ENCODE measurements at places on chromosomes 2 and 18.
A peak's percentile ranks its signal among the peaks of the same experiment; 100 is the strongest.

- peaks cover 83% of the 10 kb centered on the region for H3K4me1 ChIP-seq
- H3K27ac ChIP-seq, result peak overlapping the region; percentile 70
- no peaks in the 10 kb centered on the region for H3K36me3 ChIP-seq
- H3K4me3 ChIP-seq, result no peak overlapping the region
- no peaks in the 10 kb centered on the region for H3K27me3 ChIP-seq
These were observed 124.2 kb downstream of the NFATC1 start for GRCh38 chr18:79519751-79520477.

DNA sequence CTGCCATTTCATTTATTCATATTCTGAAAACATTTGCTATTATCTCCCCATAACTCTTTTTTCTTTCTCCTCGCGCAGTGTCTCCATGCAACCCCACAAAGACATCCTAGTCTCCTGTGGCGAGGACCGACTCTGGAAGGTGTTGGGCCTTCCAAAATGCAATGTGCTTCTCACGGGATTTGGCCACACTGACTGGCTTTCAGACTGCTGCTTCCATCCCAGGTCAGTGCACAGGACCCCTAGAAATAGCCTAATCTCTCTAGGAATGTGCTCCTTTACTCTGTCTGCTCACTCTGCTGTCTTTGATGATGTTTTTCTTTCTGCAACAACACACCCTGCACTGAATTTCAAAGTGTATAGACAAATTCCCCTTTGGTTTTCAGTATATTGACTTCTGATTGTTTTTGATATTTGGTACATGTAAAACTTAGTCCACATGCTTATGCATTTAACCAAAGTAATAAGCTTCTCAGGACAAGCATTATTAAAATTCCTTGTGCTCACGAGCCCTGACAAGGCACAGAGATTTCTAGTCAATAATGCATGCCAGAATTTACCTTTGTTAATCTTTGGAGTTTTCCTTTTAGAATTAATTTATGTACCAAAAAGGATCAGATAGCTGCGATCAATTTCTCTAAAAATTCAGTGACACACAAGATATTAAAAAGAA, 548.3 kb upstream of the VWC2L start:
- no peak overlapping the region for H3K27ac ChIP-seq
- no peaks in the 10 kb centered on the region for H3K27me3 ChIP-seq
- no peaks in the 10 kb centered on the region for H3K4me1 ChIP-seq
- no peak overlapping the region for H3K4me3 ChIP-seq
- DNase-seq, result no peak

DNA sequence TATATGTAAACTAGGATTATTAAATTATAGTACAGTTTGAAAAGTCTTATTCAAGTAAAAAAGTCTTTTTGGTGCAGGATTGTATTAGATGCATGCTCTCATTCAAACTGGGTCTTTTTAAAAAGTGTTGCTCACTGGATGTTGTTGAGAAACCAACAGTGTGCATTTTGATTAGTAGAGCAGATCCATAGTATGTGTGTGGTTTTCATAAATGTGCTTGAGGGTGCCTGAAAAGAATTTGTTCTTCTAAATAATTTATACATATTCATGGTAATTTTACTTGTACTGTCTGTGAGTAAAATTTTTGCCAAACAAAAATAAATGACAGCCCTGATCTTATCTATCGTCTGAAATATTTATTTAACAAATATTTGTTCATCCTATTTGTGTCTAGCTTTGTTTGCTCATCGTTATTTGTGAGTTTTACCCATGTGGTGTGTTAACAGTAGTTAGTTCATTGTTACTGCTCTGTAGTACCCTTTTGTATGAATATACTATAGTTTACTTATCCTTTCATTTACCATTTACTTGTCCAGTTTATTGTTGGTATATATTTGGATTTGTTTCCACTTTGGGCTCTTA, 50.4 kb downstream of the PTPN4 start:
- H3K4me3 ChIP-seq, result no peak overlapping the region
- DNase-seq, result no peak
- peaks cover 3% of the 10 kb centered on the region for H3K4me1 ChIP-seq

DNA sequence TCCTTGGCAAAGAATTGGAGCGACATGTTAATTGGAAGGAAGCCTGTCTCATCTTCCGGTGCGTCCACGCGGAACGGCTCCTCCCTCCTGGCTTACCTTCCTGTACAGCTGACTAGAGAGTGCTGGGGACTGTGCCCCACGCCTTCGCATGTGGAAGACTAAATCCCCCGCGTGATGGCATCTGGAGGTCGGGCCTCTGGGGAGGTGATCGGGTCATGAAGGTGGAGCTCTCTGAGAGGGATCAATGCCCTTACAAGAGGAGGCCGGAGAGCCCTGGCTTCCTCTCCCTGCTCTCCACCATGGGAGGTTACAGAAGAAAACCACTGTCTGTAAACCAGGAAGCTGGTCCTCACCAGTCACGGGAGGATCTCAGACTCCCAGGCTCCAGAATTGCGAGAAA, 104.1 kb upstream of the OTOS start:
- no peaks in the 10 kb centered on the region for H3K36me3 ChIP-seq
- no peak overlapping the region for H3K4me3 ChIP-seq
- no peak overlapping the region for H3K27ac ChIP-seq
- no peak for DNase-seq
- H3K27me3 ChIP-seq, result peaks cover 13% of the 10 kb centered on the region

DNA sequence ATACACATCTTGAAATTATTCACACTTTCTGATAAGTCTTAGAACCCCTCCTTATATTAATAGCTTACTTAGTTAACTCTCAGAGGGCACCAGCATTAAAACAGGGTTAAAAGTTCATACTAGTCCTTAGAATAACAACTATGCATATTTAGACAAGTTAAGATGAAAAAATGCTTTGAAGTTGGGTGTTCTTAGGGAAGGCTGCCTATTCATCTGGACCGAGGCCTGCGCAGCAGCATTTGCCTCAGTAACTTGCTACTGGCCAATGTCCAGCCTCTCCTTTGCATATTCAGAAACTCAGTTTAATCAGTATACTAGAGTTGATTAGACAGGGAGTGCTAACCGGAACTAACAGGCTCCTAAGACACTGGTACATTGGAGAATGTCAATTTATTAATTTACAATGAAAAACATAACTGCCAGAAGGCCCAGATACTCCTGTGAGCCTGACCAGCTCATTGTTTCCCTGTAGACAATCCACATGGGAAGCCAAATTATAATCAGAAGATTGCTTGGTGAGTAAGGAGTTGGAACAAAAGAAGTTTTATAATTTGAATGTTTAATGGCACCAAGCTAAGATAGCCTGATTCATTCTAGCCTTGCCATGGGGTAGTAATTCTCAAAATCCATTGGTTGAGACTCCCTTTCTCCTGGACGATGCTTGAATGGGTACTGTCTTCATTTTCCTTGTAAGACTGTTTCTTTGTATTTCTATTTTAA, 48.9 kb downstream of the DYNC1I2 start:
- no peak overlapping the region for H3K4me3 ChIP-seq
- no peak for DNase-seq
- H3K27ac ChIP-seq, result no peak overlapping the region

DNA sequence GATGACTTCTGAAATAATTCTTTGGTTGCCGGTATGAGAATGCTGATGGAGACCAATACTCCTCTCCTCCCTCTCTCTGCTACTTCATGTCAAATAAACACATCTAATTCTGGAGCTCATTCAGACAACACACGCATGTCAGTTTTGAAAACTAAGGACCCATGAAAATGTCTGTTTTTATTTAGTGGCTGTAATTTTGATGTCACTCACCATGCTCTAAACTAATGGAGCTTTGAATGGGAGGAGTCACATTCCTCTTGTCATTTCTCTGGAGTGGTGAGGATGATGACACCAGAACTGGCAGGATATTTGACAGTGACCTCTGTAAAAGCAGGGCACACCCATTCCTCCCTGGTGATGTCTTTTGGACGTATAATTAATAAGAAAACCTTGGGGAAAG, 163.0 kb downstream of the PHLPP1 start:
- peaks cover 21% of the 10 kb centered on the region for H3K4me1 ChIP-seq
- peaks cover 3% of the 10 kb centered on the region for H3K36me3 ChIP-seq
- no peak overlapping the region for H3K4me3 ChIP-seq
- no peaks in the 10 kb centered on the region for H3K27me3 ChIP-seq
- no peak for DNase-seq

- H3K4me1 ChIP-seq, result peaks cover 25% of the 10 kb centered on the region
- H3K27me3 ChIP-seq, result no peaks in the 10 kb centered on the region
- no peak for DNase-seq
- no peak overlapping the region for H3K27ac ChIP-seq
- no peaks in the 10 kb centered on the region for H3K36me3 ChIP-seq
- H3K4me3 ChIP-seq, result no peak overlapping the region
These were observed 88.0 kb upstream of the RTN4 start for GRCh38 chr2:55138014-55138881.

GRCh38 chr18:50162486-50163304, 32.3 kb downstream of the MYO5B start:
- H3K27me3 ChIP-seq, result peaks cover 50% of the 10 kb centered on the region
- H3K4me1 ChIP-seq, result no peaks in the 10 kb centered on the region
- H3K36me3 ChIP-seq, result no peaks in the 10 kb centered on the region
- H3K4me3 ChIP-seq, result no peak overlapping the region
- DNase-seq, result no peak

GRCh38 chr2:239194731-239195317, 206.0 kb downstream of the HDAC4 start:
- H3K27me3 ChIP-seq, result no peaks in the 10 kb centered on the region
- H3K27ac ChIP-seq, result no peak overlapping the region
- no peak overlapping the region for H3K4me3 ChIP-seq

- DNase-seq, result no peak
- H3K4me1 ChIP-seq, result peaks cover 3% of the 10 kb centered on the region
- H3K27me3 ChIP-seq, result no peaks in the 10 kb centered on the region
- H3K36me3 ChIP-seq, result no peaks in the 10 kb centered on the region
- no peak overlapping the region for H3K4me3 ChIP-seq
These were observed 22.1 kb downstream of the EHD3 start for GRCh38 chr2:31255911-31256571.

- no peak for DNase-seq
- H3K36me3 ChIP-seq, result peaks cover 85% of the 10 kb centered on the region
- H3K4me1 ChIP-seq, result peaks cover 82% of the 10 kb centered on the region
These were observed 10.1 kb downstream of the UGP2 start for GRCh38 chr2:63851691-63852311.

GRCh38 chr2:132429941-132430573, 13.5 kb downstream of the GPR39 start:
- no peak overlapping the region for H3K27ac ChIP-seq
- no peak for DNase-seq
- no peak overlapping the region for H3K4me3 ChIP-seq
- no peaks in the 10 kb centered on the region for H3K27me3 ChIP-seq

GRCh38 chr18:65039578-65039977, 711.2 kb upstream of the CDH7 start:
- H3K27ac ChIP-seq, result no peak overlapping the region
- no peak for DNase-seq
- H3K27me3 ChIP-seq, result no peaks in the 10 kb centered on the region

DNA sequence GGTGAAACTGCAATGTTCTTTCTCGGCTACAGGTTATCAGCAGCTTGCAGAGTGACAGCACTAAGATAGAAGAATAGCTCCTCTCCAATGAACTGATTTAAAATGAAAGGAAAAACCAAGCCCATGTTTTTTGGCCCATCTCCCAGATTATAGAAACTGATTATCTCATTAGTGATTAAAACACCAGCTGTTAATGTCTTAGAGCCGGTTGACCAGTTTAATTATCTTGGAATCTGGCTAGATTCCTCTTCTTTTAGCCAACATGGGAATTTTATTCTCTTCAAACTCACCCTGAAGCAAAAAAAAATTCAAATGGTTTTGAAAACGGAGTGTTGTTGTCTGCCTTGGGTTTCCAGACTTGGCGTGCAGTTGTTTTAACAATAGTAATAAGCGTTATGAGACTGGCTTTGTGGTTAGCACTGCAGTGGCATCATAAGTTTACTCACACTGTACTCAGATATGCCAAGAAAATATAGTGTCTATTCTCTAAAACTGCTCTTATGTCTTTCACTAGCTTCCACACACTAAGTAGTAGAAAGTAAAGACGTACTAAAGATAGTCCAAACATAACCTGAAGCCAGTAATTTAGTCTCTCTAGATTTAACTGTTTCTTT, 665.3 kb downstream of the STK39 start:
- H3K4me1 ChIP-seq, result no peaks in the 10 kb centered on the region
- DNase-seq, result no peak
- H3K27me3 ChIP-seq, result no peaks in the 10 kb centered on the region
- H3K27ac ChIP-seq, result no peak overlapping the region

DNA sequence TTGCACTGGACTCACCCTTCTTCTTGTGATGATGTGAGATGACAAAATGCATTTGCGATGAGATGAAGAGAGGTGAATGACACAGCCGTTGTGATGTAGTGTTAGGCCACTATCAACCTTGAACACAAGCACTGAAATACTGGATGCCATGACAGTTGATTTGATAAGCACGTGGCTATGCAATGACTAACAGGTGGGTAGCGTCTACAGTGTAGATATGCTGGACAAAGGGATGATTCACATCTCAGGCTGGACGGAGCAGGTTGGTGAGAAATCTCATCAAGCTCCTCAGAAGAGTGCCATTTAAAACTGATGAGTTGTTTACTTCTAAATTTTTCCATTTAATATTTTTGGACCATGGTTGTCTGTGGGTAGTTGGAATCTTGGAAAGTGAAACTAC, 375.8 kb upstream of the LYPD1 start:
- no peaks in the 10 kb centered on the region for H3K36me3 ChIP-seq
- no peaks in the 10 kb centered on the region for H3K27me3 ChIP-seq
- no peaks in the 10 kb centered on the region for H3K4me1 ChIP-seq
- no peak overlapping the region for H3K4me3 ChIP-seq
- H3K27ac ChIP-seq, result no peak overlapping the region

- H3K27me3 ChIP-seq, result no peaks in the 10 kb centered on the region
- H3K36me3 ChIP-seq, result no peaks in the 10 kb centered on the region
- no peak for DNase-seq
- H3K4me3 ChIP-seq, result no peak overlapping the region
- no peak overlapping the region for H3K27ac ChIP-seq
- peaks cover 20% of the 10 kb centered on the region for H3K4me1 ChIP-seq
These were observed 17.9 kb upstream of the CREB1 start for GRCh38 chr2:207511851-207512250.

DNA sequence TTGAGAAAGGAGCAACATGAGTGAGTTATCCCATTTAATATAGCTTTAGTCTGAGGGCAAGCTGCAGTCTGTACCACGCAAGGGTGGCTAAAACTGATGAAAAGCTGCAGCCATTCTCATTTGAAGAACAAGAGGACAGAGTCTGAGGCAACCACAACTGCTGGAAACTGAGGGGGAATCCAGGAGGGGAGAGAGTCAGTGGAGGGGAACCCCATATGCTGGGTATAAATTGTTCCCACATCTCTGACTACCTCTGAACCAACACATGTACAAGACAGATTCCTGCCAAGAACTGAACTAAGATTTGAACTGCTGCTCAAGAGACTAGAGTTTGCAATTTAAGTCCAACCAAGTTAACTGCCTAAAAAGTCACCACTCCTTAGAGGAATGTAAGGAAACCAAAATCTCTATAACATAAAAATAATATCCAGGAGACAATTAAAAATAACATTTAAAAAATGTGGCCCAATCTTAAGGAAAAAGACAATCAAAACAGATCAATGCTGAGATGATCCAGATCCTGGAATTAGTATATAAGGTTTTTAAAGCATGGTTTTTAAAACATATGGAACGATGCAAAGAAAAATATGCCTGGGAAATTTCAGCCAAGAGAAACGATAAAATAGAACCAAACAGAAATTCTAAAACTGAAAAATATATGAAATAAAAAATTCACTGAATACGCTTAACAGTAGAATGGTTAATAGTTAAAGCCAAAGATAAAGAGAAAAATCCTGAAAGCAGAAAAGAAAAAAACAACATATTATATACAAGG, 11.2 kb downstream of the CWC22 start:
- H3K4me3 ChIP-seq, result no peak overlapping the region
- H3K36me3 ChIP-seq, result peaks cover 13% of the 10 kb centered on the region
- no peak for DNase-seq
- H3K4me1 ChIP-seq, result peaks cover 4% of the 10 kb centered on the region

- no peak for DNase-seq
- H3K4me1 ChIP-seq, result no peaks in the 10 kb centered on the region
- H3K36me3 ChIP-seq, result peaks cover 6% of the 10 kb centered on the region
- H3K27me3 ChIP-seq, result no peaks in the 10 kb centered on the region
These were observed 87.4 kb downstream of the FAM210A start for GRCh38 chr18:13638719-13639595.

Data from activated CD4-positive, alpha-beta memory T cell treated with anti-CD3 and anti-CD28 coated beads, Interleukin-2, amount 10 ng/mL, durations not matched to agents 7 days and 5 days (primary cell).